ENCODE measurements at places on chromosomes 2 and 18. TPM values are rescaled to one million over a fixed set of nuclear protein-coding genes. Genes with fewer than 3 reads are reported as not detected.

FBXO36 gene
- total RNA-seq, result 3.3 TPM

GRCh38 chr2:223841436-223842190 is 4.2 kb upstream of the AP1S3 start:
- DNase-seq, result no peak

LRRC30 gene
- not detected for total RNA-seq

HSBP1L1 gene
- total RNA-seq, result 18.2 TPM

DNA sequence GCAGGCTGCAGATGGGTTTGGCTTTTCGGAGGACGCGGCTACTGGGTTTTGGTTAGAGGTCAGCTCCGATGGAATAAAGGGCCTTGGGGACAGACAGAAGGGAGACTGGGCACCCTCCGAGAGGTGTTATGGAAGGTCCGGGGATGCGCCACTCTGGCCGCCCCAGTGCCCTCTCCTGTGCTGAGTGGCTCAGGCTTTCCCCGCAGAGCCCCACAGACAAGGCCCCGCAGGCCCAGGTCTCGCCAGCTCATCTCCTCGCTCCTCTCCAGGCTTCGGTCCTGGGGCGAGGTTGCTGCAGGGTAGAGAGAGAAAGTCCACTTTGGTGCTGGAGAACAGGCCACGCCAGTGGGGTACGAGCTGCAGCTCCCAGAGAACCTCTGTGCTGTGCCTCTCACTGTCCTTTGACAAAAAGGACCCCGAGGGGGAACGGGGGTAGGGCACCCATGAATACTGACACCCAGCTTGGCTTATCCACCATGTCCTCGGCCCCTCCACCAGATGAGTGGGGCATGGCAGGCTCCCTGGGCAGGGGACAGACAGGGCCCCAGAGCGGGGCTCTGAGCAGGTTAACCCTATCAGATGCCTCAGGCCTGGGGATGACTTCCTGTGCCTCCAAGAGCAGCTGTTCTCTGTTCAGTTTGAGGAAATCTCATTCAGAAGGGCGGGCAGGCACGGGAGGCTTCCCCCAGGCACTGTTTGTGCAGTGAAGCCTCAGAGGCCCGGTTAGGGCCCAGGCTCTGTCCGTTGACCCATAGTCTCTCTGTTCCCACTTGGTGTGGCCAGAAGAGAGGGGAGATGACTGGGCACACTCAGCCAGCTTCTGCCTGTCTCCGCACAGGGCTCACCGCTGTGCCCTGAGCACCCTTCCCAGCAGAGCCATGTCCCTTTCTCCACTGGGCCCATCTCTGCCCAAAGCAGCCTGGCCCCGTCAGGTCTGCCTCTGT is 15.7 kb upstream of the CNNM3 start:
- peak; percentile 62 for DNase-seq

IL36B gene
- total RNA-seq, result not detected

- DNase-seq, result no peak
Observed at GRCh38 chr2:29022679-29023078, 41.6 kb downstream of the TOGARAM2 start.

KCNS3 gene
- total RNA-seq, result 13.2 TPM

DNA sequence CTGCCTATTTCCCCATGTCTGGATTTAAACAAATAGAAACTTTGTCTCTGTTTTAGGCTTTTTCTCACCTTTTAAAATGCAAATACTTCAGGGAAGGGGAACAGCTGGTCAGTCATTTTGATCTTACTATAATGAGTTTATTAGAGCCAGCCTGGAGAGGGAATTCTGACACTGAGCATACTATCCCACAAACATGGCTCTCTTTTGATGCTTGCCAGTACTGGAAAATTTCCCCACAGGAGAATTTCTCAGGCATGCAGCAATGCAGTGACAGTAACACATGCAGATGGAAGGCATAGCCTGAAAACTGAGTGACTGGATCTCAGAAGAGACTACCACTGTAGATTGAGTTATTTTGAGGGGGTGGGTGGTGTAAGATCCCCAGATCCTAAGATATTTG is 974.3 kb upstream of the CELF4 start:
- no peak for DNase-seq

DNA sequence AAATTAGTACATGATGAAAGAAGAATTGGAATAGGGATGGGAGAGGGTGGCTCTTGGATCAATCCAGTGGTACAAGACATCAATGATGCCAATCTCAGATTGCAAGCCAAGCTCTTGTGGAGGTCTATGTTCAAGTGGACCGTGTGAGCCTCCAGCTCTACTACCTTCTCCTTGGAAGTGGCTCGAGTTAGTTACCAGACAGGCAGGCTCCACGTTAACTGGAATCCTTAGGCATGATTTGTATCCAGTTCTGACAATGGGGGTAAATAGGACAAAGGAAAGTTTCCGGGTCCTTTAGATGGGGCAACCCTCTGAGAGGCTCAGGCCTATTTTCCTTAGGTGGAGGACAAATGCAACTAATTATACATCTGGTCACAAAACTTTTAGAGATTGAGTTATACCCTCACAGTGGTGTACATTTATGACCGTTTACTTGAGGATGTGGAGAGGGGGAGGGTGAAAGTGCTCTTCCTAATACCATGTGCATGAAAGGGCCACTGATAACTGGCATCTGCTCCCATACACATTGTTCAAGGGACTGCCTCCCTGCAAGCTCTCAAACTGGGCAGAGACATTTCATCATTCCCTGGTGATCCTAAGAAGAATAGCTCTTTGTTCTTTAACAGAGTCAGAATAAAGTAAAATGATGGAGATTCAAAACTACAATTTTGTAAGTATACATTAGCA is 180.2 kb downstream of the SOCS6 start:
- no peak for DNase-seq

TTN gene
- 12.1 TPM for total RNA-seq

MBOAT2 gene
- total RNA-seq, result 15.3 TPM

NRP2 gene
- total RNA-seq, result 348 TPM

- no peak for DNase-seq
Observed at GRCh38 chr2:126719191-126719832, 63.4 kb downstream of the GYPC start.

LCT gene
- not detected for total RNA-seq

PKP4 gene
- total RNA-seq, result 35.4 TPM

- DNase-seq, result no peak
Observed at GRCh38 chr2:37692711-37693110, 21.3 kb upstream of the CDC42EP3 start.

- DNase-seq, result no peak
Observed at GRCh38 chr2:166384774-166385173, 9.0 kb upstream of the SCN9A start.

GRCh38 chr2:235592430-235592829 is 98.6 kb downstream of the AGAP1 start:
- DNase-seq, result no peak

- DNase-seq, result no peak
Observed at GRCh38 chr18:23257137-23257536, 121.9 kb downstream of the CABLES1 start.

GRCh38 chr2:57878866-57879210 is 167.8 kb upstream of the VRK2 start:
- no peak for DNase-seq

GRCh38 chr2:10331702-10332401 is 29.1 kb downstream of the HPCAL1 start:
- DNase-seq, result no peak

LINC00305 gene
- not detected for total RNA-seq

AMER3 gene
- total RNA-seq, result not detected

DNA sequence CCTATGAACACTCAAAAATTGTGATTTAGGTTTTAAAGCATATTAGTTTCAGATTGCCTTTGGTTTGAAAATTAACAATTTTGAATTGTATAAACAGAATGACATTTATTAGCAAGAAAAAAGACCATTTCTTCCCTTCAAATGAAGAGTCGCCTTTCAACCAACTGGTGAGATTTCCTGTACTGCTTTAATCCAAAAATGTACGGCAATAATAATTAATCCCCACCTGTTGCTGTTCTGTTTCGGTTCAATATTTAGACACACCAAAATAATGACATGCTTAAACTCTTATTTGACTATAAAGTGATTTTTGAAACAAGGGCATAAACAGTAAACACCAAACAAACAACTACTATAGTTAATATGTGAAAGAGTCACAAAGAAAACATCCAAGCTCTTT is 39.6 kb downstream of the CHN1 start:
- DNase-seq, result no peak

COL5A2 gene
- total RNA-seq, result 89.5 TPM

DNA sequence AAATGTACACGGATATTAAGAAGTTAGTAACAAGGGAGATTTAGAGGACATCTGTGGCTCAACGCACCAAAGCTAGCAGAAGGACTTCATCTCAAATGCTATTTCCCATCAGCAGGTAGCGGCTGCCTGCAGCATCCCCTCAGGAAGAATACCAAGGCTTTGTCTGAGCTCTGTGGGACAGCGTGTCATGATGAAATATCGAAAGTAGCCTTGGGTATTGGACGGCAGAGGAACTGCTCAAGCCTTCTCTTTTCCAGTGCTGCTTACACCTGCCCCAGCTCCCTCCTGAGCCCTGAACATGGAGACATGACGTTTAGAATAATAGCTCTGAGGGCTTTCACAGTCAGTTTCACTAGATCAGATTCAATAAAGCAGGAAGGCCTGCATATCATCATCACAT is 241.6 kb downstream of the SUCLG1 start:
- DNase-seq, result no peak

DNA sequence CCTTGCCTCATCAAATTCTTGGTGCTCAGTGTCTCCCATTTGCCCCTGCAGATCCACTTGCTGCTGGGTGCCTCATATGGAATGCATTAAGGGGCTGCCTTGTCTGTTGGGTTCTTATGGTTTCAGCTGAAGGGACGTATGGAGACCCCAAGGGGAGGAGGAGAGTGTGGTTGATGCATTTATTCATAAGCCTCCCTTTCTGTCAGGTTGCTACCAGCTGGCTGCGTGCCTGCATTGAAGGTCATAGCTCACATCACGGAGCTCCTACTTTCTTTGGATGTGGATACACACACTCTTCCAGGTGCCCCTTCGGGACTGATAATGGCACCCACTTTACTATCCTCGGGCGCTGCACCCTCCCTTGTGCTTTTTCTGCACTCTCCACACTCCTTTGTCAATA is 377.9 kb downstream of the SLC4A3 start:
- DNase-seq, result no peak

DNA sequence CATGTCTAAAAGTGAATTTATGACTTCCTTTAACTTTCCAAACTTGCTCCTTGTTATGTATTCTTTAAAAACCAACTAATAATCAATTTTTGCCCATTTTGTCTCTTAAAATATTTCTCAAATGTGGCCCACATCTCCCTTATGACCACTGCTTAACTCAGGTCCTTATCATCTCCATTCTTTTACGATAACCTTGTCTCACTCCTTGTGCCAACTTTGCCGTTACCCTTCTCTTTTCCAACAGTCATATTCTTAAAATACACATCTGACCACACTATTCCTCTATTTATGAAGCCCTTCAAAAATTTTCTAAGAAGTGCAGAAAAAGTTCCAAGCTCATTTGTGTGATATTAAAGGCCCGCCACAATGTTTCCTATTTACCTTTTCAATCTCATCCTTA is 47.8 kb downstream of the PPP1R1C start:
- no peak for DNase-seq

- no peak for DNase-seq
Observed at GRCh38 chr2:95036596-95037383, 11.3 kb downstream of the MAL start.

- no peak for DNase-seq
Observed at GRCh38 chr2:51301381-51301780, 269.4 kb upstream of the NRXN1 start.

- DNase-seq, result peak; percentile 90
Observed at GRCh38 chr18:23437357-23438045, 15.6 kb upstream of the RIOK3 start.

DNA sequence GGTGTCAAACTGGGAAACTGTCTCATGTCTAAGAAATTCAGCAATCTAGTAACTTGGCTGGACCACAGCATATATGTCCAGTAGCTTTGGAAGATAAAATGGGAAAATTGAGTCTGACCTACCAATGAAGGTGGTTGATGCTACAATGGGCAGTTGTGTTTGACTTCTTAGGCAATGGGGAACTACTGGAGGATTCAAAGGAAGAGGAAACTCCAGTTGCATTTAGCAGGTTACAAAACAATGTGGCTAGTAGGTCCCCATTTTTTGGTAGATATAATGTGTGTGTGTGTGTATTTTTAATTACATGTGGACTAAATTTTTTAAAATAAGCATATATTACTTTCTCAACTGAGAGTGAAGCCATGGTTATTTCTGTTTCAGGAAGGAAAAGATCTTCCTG is 427.7 kb downstream of the NBAS start:
- no peak for DNase-seq

- no peak for DNase-seq
Observed at GRCh38 chr2:181839811-181840210, 51.7 kb upstream of the ITPRID2 start.

- no peak for DNase-seq
Observed at GRCh38 chr2:28595323-28595722, 99.5 kb downstream of the PLB1 start.

ALPI gene
- total RNA-seq, result not detected

- no peak for DNase-seq
Observed at GRCh38 chr2:1278861-1279260, 134.4 kb upstream of the TPO start.

- no peak for DNase-seq
Observed at GRCh38 chr2:50957896-50958295, 74.0 kb downstream of the NRXN1 start.

GRCh38 chr2:8544171-8544785 is 137.6 kb upstream of the ID2 start:
- no peak for DNase-seq

DNA sequence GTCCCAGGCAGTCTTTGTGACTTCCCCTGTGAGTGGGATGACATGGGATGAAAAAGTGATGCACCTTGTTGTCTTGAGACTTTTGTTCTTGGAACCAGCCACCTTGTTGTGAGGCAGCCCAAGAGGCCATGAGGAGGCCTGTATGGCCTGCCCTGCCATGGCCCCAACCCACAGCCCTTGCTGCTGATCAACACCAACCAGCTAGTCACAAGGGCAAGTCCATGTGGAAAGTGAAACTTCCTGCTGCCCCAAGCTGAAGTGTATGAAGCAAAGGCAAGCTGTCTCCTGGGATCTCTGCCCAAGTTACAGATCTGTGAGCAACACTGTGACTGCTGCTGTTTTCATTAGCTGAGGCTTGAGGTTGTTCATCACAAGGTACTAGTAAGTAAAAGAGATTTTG is 21.6 kb downstream of the TMEM18 start:
- no peak for DNase-seq

SPP2 gene
- total RNA-seq, result not detected

GRCh38 chr18:65230311-65230710 is 520.5 kb upstream of the CDH7 start:
- DNase-seq, result no peak

Measured in sigmoid colon (tissue), 7 donors.